ENCODE measurements at places on chromosomes 16 and 17.

DNA sequence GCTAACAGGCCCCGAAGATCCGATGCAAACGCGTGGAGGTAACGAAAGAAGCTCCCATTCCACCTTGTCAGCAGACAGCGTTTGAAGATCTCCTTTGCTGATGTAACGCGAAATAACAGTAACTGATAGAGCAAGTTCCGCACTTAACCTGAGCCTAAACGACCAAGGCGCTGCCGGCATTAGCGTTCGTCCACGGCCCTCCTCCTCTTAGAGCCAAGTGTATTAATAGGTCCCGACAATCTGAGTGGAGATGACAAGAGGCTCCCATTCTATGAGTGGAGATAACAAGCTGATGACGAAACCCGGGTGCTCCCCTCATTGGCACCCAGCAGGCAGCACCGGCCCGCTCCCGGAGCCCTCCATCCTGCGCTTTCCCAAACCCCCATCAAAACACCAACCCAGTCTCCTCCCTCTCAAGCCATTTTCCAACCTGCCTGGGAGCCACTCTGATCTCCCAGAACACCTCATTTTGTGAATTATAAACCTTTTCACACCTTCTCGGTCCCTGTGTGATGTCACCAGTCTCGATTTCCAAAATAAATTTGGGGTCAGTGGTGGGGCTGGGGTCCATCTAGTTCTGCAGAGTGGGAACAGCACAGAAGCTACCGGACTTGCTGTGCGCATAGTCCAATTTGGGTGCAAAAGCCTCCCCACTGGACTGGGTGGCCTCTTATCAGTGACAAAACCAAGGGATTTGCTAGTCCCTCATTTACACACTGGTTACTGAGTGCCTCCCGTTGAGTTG is 35.4 kb upstream of the ARL4D start:
- DNase-seq, result no peak

- no peak for DNase-seq
Measured at GRCh38 chr17:511833-512251, 159.2 kb upstream of the RPH3AL start.

DNA sequence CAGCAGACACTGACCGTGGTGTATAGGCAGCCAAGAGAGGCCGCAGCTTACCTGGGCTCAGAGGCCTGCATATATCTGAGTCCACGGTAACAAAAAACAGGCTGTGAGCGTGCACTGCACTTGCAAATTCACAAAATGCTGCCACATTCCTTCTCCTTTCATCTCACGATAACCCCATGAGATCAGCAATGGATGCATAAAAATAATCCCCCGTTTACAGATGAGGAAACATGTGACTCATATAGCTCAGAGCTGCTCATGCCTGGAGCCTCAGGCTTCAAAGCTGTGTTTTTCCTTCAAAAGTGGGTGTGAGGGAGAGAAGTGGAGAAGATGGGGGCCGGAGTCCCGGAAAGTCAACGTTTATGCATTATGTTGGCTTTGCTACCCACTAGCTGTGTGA is 118.3 kb upstream of the FOXF1 start:
- no peak for DNase-seq

DNA sequence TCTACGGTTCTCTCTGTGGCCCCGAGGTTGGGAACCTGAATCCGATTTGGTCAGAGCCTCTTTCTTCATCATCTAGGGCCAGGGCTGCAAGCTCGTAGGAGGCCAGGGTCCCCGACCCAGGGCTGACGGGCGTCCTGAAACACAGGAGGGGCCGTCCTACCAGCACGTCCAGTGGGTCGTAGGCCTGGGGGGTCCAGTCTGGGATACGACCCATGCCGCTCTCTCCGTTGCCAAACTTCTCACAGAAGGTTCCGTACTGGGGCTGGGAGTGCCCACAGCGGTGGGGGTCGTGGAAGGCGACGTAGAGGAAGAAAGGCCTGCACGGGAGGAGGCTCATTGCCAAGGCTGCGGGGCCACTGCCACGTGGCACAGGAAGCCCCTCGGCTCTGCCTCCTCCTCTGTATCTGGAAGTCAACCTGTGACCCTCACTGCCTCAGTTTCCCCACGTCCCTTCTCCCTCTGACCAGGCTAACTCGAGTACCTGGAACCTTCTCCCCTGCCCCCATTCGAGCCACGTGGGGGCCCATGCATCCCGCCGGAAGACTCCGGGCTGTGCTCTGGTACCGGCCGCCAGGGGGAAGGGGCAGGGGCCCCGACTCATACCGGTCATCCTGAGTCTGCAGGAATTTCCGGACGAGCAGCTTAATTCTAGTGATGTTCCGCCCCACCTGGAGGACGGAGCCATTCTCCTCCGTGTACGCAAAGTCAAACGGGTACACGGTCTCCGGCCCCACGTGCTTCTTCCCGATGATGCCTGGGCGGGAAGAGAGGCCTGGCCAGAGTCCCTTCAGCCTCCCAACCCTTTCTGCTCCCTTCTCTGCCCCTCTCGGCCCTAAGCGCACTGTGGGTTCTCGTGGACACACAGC is 5.9 kb downstream of the SGSH start:
- DNase-seq, result no peak

GRCh38 chr17:1762901-1763898 is 1.3 kb downstream of the SERPINF1 start:
- no peak for DNase-seq

- no peak for DNase-seq
Measured at GRCh38 chr17:10803830-10804475, at the start of gene TMEM238L. TMEM238L (minus strand) TSS chr17:10804099; CDS start chr17:10803963, 136 bp downstream.

All from activated CD4-positive, CD25-positive, alpha-beta regulatory T cell treated with anti-CD3 and anti-CD28 coated beads, Interleukin-2, amount 50 U/mL, for 16 hours (primary cell).